ENCODE measurements at places on chromosomes 4 and X.

GRCh38 chrX:75155447-75155826, 646 bp downstream of the ABCB7 start:
- DNase-seq = no peak

DNA sequence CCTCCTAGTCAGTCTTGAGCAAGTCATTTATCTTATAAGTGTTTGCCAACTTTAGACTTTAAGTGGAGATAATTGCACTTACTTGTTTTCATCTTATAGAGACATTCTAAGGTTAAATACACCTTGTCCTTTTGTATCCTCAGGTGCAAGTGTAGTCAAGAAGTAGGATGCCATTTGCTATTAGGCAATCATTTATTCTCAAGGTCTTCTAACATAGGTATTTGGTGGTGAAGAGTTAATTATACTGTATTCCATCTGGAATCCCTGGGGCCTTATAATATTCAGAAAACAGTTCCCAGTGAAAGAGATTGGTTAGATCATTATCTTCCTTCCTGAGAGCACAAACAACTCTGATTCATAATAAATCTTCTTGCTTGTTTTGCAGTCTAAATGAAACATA, 23.7 kb downstream of the SULT1E1 start:
- DNase-seq = no peak

- no peak for DNase-seq
These were observed 90.4 kb upstream of the TLL1 start for GRCh38 chr4:165782623-165783022.

- no peak for DNase-seq
These were observed 59.9 kb downstream of the CPZ start for GRCh38 chr4:8652181-8653078.

GRCh38 chr4:4271912-4272311, 18.0 kb downstream of the LYAR start:
- DNase-seq = no peak

GRCh38 chr4:7044137-7044930, 1.2 kb downstream of the TADA2B start:
- DNase-seq = no peak

DNA sequence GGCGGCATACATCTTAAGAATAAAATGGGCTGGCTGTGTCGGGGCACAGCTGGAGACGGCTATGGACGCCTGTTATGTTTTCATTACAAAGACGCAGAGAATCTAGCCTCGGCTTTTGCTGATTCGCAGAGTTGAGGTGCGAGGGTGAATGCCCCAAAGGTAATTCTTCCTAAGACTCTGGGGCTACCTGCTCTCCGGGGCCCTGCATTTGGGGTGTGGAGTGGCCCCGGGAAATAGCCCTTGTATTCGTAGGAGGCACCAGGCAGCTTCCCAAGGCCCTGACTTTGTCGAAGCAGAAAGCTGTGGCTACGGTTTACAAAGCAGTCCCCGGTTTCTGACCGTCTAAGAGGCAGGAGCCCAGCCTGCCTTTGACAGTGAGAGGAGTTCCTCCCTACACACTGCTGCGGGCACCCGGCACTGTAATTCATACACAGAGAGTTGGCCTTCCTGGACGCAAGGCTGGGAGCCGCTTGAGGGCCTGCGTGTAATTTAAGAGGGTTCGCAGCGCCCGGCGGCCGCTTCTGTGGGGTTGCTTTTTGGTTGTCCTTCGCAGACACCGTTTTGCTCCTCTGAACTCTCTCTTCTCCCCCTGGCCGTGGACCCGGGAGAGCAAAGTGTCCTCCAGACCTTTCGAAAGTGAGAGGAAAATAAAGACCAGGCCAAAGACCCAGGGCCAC, 1.9 kb downstream of the SHOX start:
- no peak for DNase-seq
